ENCODE measurements at places on chromosomes 7 and 10.

DNA sequence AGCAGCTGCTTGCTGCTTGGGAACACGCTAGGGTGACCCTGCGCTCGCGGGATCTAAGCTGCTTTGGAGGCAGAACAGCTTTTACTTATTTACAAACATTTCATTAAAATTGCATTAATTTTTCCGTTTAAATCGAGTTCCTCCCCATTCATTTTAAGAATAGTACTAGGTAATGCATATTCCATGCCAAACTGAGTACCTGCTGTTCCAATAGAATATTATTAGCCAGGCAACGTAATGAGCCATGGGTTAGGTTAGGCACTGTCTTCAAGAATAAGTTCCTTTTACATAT, 860 bp downstream of the EXOC6 start:
- DNase-seq = no peak

DNA sequence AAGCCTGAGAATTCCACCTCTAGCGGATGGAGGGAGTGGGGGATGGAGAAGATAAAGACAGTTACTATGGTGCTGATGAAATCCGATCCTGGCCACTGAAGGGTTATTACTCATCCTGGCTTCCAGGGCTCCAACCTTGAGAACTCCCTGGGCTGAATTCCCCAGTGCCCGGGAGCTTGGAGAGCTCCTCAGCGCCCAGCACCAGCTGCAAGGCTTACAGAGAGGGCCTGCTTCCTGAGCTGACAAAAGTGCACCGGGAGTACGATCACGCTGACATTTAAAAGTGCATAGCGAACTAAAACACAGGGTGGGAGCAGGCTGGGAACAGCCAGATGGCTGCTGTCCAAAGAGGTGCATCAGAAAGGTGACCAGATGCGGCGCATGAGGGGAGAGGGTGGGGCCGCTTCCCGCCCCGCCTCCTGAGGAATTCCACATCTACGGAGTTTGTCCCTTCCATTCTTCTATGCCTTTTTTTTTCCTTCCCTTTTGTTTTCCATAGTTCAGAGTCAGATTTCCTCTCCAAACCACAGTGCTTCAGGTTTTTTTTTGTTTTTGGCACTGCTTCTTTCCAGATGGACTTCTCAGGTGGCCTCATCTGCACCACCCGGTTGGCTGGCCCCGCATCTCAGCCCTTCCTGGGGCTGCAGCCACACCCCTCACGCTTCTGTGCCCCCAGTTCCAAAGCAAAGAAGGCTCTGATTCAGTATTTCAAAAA, 62.4 kb upstream of the MKRN1 start:
- no peak for DNase-seq

DNA sequence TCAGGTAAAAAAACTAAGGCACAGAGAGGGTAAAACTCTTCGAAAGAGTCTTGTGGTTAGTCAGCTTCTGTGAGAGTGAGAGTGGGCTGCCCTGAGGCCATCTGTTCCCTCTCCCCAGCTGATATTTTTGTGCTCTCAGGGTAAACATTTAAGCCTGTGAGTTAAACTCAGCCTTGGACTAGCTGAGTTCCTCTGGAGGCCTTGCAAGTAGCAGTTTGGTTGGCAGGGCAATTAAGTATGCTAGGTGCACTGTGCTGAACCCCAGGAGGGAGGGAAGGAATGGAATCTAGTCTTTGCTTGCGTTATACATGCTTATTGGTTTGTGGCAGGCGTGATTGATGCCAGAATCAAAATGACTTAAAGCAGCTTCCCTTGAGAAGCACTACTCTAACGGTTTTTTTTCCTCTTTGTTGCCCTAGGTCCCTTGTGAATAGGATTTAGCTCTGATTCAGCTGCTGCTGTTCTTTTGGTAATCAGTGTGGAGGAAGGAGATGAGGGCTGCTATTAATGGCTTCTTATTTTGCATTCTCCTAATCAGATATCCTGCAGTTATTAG, 140.2 kb downstream of the AUTS2 start:
- DNase-seq = no peak

- DNase-seq = no peak
Observed at GRCh38 chr10:7786430-7786829, 1.4 kb downstream of the KIN start.

DNA sequence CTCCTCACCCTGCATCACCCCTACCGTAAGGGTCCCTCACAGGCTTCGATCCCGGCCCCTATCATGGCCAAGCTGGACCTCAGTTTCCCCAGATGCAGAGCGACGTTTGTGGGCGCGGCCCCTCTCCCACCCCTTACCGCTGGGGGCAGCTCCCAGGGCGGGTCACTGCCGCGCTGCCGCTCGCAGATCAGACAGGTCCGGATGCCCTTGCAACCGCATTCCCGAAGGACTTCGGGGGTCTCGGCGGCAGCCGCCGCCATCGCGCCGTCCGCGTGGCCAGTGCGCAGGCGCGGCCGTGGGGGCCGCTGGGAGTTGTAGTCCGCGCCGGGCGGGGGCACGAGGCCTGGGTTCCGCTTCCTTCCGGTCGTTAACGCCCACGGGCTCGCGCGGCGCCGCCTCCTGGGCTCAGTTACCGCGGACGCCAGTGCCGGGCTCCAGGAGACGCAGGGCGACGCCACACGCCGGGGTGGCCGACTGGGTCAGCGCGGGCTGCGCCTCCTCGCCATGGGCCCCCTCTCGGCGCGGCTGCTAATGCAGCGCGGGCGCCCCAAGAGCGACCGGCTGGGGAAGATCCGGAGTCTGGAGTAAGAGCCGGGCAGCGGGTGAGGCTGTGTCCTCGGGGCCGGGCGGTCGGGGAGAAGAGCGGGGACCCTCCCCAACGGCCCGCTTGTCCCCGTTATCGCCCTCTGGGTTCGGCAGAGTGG, at the start of the genes ALKBH4 and LRWD1:
Gene ALKBH4, minus strand, starts transcription at position 287 of the 704 bp plus-strand sequence. Its CDS starts 27 bp downstream, at position 260.
Gene LRWD1, plus strand, starts transcription at position 408 of the 704 bp plus-strand sequence. Its CDS starts 97 bp downstream, at position 505.
- DNase-seq = peak; percentile 93

- no peak for DNase-seq
Observed at GRCh38 chr10:43978936-43979335, 330.3 kb upstream of the ZNF32 start.

GRCh38 chr7:73766556-73767229, 3.4 kb downstream of the CLDN3 start:
- no peak for DNase-seq

- no peak for DNase-seq
Observed at GRCh38 chr7:105037319-105037718, 23.3 kb downstream of the KMT2E start.

DNA sequence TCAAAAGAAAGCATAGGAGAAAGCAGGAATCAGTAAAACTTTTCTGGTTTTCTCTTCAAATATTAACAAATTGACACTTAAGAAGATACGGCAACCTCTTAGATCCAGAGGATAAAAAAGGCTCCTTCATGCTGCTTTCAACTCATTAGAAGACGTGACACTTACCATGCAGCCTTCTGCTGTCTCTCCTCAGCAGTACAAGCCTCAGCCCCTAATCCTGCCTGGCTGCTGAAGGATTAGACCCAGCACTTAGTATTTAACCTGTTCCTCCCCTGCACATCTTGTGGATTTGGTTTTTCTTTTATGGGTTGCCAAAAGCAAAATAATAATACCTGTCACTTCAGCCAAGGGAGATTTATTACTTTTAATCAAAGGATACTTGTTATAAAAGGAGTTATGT, 108.4 kb downstream of the LYZL1 start:
- DNase-seq = no peak

- DNase-seq = no peak
Observed at GRCh38 chr10:15374156-15374555, 3.1 kb upstream of the FAM171A1 start.

DNA sequence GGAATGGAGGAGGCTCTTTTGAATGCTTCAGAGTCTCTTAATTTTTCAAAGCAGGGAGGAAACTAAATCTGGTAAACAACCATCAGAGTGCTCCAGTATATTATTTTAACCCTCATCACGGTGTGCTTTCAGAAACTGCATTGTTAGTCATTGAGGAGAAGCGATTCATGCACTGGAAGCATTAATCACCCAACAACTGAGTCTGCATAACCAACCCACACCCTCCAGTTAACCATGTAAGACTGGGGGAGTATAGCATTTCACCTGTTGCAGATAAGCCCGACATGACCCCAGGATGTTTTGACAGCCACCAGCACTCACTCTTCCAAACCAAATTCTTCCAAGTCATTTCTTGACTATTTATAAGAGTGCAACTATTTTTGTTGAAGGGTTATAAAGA, 257.6 kb downstream of the GATA3 start:
- DNase-seq = no peak

All from activated T-cell treated with anti-CD3 and anti-CD28 coated beads for 1 hour (primary cell).